Stimulated activated CD4-positive, alpha-beta T cell treated with anti-CD3 and anti-CD28 coated beads, Interleukin-1b, Interleukin-23, amount 100 ng/mL, for 24 hours (primary cell): ENCODE measurements at places on chromosomes 12 and 14.
A peak's percentile ranks its signal among the peaks of the same experiment; 100 is the strongest.

GRCh38 chr12:28500373-28501024 lies 310.2 kb downstream of the CCDC91 start:
- DNase-seq: no peak

- no peak for DNase-seq
These were observed 70.5 kb downstream of the ITPK1 start for GRCh38 chr14:93045211-93045674.

DNA sequence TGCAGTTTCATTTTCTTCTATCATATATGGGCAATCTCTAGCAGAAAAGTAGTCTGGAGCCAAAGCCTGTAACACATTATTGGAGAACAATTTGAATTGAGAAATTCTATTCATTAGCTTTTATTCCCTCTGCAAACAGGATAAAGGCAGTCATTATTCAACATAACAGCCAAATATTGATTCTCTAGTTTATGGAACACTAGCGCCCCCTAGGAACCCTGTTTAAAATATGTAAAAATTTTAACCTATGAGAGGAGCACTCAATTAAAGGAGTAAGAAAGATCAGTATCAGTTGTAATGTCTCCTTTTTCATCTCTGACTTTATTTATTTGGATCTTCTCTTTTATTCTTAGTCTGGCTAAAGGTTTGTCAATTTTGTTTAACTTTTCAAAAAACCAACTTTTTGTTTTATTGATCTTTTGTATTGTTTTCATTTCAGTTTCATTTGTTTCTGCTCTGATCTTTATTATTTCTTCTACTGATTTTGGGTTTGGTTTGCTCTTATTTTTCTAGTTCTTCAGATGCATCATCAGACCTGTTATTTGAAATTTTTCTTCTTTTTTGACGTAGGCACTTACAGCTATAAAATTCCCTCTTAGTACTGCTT lies 4.8 kb upstream of the LMNTD1 start:
- no peak for DNase-seq

DNA sequence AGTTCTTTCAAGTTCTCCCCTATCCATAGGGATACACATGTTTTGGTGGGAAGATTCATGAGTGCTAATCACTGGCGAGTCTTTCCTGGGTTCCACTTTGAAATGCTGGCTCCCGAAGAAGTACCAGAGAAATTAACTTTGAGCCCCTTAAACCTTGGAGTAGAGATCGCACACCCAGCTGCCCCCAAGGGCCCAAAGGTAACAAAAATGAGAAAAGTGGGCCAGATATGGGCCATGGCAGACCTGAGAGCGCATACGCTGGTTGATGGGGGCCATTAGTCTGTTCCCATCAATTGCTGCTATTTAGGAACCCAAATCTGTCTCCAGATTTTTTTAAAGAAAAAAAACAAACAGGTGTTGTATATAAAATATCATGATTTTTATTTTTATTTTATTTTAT lies 2.1 kb downstream of the GSTZ1 start:
- DNase-seq: no peak

GRCh38 chr12:121214855-121215745 lies 5.2 kb downstream of the P2RX4 start:
- no peak for DNase-seq

DNA sequence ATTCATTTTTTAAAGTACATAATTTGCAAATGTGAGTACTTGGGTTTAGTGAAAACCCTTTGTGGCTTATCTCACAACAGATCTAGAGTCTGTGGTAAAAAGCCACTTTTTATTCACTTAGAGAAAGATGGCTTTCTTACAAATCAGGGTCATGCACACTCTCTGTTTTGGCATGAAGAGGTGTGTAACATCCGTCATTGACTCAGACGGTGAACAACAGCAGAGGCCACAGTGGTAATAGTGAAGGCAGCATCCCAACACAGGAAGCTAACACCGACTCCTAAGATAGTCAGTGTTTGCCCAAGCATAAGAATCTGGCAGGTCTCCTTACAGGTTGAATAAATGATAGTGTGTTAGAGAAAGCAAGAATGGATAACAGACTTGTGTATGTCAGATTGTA lies 593.0 kb downstream of the SOX5 start:
- no peak for DNase-seq

DNA sequence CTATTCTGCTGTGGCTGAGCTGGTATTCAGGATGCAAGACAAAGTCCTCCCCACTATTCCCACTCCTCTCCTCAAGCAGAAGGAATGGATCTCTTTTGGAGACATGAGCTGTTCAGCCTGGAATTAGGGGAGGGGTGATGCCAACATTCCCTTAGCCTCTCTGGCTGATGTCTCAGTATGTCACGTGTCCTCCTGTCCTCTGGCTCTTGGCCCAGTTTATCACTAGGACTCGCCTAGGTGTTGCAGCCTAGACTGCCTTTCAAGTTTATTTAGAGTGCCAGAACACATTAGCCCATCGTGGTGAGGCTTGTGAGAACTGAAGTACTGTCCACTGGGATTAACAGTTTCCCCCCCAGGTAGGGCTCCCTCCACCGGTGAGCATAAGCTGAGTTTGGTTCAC lies 239.9 kb upstream of the MIS18BP1 start:
- no peak for DNase-seq

DNA sequence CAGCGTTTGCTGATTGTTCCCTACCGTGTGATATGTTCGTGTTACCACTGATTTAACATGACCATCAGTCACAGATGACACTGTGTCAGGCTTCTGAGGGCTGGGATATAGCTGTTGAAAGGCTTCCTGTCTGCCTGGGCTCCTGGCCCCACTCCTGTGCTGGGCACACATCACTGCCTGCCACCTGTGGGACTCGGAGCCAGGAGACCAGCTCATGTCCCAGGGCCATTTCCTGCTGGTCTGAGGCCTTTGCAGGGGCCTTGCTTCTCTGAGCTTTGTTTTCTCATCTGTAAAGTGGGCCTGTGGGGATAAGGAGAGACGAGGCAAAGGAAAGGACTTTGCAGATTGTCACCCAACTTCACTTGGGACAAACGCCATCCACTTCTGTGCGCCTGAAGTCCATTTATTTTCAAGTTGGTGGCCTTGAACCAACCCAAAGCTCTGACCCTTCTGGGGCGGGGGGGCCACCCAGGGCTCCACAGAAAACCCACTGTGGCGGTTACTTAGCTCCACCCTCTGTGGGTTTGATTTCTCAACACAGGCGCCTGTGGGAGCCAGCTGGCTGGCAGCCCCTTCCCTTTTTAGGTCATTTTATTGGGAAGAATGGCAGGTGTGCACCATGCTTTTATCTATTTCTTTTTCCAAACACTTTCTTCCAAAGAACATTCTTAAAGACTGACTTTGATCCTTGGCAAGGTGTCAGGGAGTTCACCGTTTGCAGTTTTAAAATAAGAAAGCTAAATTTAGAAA lies 54.1 kb downstream of the BEGAIN start:
- no peak for DNase-seq

DNA sequence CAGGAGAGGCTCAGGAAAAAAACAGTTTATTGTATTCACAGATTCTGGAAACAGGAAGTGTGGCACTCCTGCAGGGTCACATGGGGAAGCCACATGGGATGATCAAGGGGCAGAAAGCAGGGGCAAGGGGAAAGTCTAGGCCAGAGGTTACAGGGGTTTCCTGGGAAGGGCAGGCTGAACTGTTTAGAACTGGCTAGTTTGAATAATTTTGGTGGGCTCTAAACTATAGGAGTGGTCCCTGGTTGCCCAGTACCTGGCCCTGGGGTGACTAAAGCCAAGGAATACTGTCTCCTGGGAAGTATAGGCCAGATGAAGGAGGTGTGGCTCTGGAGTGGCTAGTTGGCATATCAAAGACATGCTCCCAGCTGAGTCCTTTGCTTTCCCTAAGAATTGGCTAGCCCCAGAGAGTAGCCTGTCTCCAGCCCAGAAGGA lies 169.2 kb downstream of the SLC41A2 start:
- DNase-seq: no peak

DNA sequence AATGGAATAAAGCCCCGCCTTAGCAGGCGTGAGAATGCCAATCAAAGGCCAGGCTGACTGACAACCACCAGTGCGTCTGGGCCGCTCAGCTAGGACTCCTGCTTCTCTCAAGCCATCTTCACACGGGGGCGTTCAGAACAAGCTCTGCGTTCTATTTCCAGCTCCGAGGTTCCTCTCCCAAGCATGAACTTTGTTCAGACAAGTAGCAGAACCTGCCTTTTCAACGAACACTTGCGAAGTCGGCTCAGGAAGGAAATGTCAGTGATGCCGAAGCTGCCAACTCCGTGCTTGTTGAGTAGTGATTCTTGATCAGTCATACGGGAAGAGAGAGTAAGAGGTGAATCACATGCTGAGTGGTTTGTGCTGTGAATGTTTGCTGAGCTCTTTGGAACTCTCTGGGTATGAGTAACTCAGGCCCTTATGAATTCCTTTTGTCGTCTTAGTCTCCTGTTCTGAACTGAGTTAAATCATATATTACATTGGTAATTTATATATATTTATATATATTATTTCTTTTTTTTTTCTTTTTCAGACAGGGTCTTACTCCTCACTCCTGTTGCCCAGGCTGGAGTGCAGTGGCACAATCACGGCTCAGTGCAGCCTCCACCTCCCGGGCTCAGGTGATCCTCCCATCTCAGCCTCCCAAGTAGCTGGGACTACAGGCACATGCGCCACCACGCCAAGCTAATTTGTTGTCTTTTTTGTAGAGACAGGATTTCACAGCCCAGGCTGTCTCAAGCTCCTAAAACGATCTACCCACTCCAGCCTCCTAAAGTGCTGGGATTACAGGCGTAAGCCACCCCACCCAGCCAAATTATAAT lies 29.4 kb upstream of the BCL7A start:
- DNase-seq: peak; percentile 56

DNA sequence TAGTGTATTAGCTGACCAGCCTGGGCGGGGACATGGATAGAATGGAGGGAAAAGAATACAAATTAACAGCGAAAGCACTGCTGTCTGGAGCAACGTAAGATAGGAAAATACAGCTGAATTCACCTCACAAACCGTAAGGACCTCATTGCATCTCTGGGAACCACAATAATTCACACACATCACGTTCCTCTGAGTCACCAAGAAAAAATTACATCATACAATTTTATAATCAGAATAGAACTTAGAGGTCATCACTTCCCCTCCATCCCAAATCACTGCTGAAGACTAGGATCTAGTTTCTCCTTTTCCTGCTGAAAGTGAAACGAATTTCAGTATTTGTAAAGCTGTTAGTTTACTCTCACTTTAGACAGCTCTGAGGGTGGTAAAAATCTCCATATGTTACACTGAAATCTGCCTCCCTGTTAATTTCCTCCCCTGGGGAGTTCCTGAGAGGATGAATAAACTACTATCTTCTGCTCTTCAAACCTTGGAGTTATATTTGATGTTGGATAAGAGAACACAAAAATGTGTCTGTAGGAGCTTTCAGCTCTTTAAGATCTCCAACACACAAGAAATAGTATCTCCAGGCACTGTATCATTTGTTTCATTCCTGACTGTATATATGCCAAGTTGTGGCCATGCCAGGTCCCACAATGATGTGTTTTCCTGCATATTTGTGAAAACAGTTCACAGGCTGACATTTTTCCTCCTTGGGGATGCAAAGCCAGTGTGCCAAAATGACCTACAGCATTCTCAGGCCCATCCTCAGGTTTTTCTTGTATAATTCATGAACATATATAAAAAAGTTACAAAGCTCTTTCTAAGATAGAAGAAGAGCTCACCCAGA lies 63.8 kb upstream of the SSTR1 start:
- DNase-seq: no peak

GRCh38 chr14:69711065-69711464 lies 55.9 kb upstream of the SRSF5 start:
- no peak for DNase-seq

DNA sequence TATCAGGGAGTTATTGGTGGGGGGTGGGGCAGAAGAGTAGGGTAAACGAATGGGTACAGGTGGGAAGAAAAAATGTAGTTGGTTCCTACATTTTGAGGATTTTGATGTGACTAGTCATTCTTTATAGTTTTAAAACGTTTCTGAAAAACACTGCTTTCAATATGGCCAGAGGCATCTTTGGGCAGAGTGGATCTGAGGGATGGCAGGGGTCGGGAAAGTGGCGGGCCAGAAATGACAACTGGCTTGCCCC lies 527 bp upstream of the ATP23 start:
- DNase-seq: no peak
